ENCODE measurements at places on chromosomes 1 and 21. TPM values are rescaled to one million over a fixed set of nuclear protein-coding genes. Genes with fewer than 3 reads are reported as not detected.
A peak's percentile ranks its signal among the peaks of the same experiment; 100 is the strongest.

DNA sequence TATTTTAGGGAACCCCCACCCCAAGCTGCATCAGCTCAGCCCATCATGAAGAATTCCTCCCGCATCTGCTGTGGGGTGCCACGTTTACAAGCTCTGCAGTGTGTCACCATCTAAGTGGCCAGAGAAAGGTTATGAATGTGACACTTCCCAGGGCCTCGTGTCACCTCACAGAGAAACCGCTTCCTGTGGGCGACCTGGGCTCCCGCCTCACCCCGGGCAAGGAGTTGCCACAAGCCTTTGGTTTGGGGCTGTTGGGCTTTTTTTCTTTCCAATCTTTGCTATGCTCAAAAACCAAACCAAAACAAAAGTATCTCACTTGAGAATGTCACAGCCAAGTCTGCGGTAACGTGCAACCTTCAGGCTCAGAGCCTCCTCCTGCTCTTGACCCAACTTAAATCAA is 82.1 kb upstream of the ARHGEF16 start:
- DNase-seq, result no peak

DNA sequence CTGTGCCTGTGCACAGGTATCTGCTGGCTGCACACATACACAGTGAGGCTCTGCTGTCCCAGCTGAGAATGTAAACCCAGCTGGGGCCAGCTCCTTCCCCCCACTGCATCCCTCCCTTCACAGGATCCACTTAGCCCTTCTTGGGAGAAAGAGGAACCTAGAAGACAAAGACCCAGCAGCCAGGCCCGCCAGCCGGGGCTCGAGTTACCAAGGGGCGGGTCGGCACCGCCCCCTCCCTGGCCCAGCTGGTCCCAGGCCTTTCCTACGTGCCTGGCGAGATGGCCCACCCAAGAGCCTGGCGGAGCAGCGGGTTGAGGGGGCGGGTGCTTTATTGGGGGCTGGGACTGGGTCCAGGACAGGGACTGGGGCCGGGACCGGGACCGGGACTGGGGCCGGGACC is 2.1 kb downstream of the SH3BGRL3 start:
- peak; percentile 64 for DNase-seq

CFAP74 gene
- total RNA-seq, result 0.62 TPM

DNA sequence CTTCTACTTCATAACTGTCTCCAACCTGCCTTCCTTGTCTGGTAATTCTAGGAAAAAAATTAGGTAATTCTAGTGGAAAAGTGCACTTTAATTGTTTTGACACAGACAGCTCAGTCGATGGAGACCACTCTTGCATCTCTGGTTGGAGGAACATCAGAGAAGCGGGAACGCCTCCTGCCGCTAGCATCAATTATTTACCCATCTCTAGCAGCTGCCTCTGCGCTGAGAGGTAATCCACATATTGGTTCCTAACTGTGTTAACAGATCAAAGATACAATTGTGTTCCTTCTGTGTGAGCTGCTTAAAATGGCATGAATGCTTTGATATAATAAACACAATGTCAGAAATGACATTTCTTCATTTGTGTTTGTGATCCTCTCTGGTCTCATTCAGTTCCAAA is 33.3 kb downstream of the C2CD2 start:
- DNase-seq, result no peak

CD84 gene
- total RNA-seq, result 1.5 TPM

DNA sequence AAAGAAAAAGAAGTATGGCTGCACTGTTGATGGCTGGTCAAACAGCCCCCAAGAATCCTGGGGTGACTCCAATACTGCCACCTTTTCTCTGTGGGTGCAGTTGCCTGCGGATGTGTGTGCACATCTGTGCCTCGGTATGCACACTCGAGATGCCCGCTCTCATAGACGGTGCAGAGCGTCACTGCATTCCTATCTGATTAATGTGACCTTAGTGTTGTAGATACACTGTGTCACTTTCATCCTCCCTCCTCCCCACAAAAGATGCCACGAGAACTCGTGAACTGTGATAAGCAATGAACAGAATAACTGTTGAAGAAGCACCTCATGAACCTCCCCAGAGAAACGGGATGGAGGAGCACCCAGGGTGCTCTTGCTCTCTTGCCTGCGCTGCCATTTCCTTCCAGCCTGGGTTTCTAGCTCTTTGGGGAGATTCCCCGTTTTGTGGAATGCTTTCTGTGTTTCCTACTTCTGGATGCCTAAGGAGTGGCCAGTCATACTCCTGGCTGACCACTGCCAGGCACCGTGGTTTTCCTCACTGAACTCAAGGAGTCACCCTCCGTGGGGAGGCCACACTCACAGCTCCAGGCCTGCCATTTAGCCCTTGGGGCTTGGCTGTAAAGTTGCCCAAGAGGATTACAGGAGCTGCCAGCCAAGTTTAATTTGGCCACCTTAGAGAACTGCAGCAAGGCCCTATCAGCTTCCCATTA is 32.0 kb downstream of the NTPCR start:
- DNase-seq, result no peak

KRTAP20-1 gene
- not detected for total RNA-seq

GRCh38 chr1:63713627-63714481 is 60.0 kb upstream of the ROR1 start:
- no peak for DNase-seq

FBLIM1 gene
- total RNA-seq, result 41.4 TPM

DNA sequence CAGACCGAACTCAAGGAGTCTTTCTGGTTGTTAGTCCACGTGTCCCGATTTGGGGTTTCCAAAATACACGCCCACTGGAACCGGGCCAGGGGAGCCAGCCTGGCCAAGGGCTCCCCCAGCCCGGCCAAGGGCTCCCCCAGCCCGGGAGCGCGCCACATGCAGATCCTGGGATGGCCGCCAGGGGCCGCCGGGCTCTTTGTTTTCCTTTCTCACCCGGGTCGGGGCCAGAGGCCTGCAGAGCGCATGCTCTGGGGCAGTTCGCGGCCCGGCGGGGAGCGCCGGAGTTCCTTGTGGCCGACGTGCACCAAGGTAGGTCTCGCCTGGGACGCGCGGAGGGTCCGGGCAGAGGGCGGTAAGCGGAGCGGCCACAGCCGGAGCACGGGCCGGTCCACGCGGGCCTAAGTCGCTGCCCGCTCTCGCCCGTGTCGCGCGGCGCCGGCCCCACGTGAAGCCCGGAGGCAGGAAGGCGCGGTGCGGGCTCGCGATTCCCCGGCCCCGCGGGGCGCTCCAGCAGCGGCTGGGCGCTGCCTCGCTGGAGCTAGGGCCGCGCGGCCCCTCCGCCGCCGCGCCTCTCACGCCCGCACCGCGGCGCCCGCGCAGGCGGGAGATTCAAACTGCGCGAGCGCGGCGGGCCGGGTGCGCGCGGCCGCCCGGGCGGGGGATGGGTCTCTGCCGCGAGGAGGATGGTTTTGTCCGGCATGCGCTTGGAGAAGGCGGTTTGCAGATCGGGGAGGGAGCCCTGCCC is 12.3 kb downstream of the RCC1 start:
- DNase-seq, result peak; percentile 93

- no peak for DNase-seq
Observed at GRCh38 chr1:226432586-226433340, 24.9 kb upstream of the PARP1 start.

DNA sequence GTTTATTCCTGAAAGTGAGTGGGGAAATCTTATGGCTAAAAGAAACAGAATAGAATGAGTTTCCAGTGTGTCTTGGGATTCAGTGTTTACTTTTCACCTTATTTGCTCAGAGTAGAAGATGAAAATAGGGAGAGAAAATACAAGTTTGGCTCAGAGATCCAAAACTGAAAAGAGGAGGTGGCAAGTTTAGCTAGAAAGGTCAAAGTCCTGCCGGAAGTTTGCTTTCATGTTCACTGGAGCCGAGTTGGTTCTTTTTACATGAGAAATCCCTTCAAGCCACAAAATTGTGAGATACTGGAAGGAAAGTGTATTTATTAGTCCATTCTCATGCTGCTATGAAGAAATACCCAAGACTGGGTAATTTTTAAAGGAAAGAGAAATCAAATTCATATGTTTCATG is 604.6 kb downstream of the MRPL39 start:
- no peak for DNase-seq

COL9A2 gene
- 5.7 TPM for total RNA-seq

NIT1 gene
- total RNA-seq, result 37.0 TPM

DNA sequence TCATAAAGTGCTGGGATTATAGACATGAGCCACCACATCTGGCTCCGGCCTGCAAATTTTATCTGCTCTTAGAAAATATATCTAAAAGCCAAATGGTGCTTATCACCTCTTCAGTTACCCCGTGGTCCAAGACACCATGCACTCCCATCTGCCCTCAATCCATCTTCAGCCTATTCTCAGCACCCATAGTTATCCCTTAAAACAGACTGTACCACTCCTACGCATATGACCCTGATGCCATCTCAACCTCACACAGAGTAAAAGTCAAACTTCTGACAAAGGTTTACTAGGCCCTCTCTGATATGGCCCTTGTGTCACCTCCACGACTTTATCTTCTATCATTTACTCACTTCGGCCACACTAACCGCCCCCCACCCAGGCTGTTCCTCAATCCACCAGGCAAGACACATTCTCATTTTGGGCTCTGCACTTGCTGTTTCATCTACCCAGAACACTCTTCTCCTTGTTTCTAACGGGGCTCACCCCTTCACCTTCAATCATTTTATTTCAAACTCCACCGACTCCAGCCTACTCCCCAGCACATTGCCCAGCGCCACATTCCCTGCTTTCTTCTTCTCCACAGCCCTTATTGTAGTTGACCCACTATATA is 33.0 kb downstream of the USP48 start:
- no peak for DNase-seq

DNA sequence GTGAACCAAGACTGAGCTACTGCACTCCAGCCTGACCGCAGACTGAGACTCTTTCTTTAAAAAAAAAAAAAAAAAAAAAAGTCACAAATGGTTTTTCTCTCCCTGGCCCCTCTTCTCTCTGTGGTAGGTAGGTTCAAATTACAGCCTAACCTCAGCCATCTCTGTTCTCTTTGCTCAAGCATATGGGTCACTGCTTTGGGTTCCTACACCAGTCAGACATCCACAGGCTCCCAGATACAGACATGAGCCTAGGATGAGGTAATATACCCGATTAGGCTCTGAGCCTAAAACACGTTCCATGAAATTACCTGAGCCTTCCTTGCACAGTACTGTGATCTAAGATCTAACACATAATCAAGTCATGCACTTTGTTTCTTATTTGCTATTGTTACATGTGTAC is 90.5 kb upstream of the JAK1 start:
- DNase-seq, result no peak

DNA sequence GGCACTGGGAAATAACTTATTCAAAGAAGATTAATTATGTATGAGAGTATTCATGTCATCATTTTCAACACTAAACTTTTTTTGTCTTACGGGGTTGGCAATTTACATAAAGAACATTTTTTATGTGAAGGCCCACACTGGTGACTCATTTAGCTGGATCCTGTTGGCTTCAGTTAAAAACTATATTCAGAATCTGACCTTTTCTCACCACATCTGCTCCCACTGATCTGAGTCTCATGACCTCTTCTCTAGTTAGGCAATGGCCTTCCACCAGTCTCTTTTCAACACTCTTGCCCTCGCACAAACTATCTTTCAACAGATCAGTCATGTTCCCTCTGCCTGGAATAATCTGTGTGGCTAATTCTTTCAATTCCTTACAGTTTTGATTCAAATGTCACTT is 53.4 kb downstream of the TMPRSS15 start:
- no peak for DNase-seq

- no peak for DNase-seq
Observed at GRCh38 chr1:15685820-15686219, 1.7 kb downstream of the PLEKHM2 start.

OR2T35 gene
- not detected for total RNA-seq

CFHR1 gene
- 0.85 TPM for total RNA-seq

Measured in ovary (tissue), 10 donors.